Astrocyte of the spinal cord (primary cell): ENCODE measurements at places on chromosomes 11 and 22.

DNA sequence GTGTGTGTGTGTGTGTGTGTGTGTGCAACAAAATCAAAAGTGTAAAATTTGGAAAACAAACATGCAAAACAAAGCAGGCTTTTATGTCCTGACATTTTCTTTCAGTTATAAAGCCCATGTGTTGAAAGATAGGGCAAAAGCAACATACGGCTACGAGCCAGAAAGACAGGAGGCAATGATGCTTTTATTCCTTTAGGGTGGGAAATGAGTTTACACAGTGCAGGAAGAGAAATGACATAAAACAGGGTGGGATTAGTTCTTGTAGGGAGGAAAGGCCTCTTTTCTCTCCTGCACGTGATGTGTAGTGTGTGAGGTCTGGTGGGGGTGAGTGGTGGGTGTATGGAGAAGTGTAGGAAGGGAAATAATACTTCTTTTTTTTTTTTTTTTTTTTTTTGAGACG, 29.4 kb downstream of the IL18 start:
- no peak for DNase-seq

DNA sequence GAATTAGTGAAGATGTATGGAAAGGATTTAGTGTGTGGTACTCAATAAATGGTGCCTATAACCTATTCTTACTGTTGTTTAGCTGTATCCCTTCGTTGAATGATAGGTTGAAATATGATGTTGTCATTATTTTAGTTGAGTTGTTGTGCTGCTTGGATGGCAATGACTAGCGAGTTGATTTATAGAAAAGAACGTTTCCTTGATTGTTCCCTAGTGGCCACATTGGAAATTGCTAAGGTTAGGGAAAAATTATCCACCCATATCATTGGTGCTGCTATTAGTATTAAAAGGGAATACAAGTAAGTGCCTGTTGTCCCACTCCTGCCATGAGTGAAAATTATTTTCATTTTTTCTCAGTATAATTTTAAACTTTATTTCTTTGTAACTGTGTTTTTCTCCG, 14.5 kb downstream of the EMSY start:
- no peak for DNase-seq

GRCh38 chr11:39345834-39346442, 2113.5 kb downstream of the LRRC4C start:
- DNase-seq = no peak

DNA sequence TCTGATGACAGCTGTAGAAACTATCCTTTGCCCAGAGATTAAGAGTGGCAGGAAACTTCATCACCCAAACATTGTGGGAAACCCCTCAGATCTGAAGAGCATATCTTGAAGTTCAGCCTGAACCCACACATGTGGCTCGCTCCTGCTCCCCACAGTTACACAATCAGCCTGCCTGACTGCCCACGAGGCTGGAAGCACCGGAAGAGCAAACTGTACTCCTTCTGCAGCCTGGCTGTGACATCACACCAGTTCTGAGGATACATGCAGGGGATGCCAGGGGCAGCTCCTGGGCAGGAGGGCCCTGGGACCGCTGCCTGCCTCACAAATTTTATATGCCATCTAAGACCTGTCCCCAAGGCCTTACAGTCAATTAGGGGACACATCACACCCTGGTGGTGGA, 444.4 kb downstream of the BUD13 start:
- DNase-seq = no peak

DNA sequence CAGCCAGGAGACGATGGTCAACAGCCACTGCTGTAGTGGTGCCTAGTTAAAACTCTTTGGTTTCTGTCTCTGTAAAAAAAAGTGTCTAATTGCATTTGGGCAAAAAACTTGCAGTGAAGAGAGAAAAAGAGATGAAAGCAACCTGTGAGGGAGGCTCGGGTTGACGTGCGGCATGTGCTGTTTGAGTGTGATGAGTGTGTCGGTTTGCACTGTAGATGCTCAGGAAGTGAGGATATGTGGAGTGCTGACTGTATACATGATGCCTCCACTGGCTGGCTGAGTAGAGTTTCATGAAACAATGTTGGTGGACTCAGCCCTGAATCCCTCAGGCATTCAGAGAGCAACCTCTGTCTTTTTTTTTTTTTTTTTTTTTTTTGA, 4.3 kb upstream of the DGCR6L start:
- no peak for DNase-seq

DNA sequence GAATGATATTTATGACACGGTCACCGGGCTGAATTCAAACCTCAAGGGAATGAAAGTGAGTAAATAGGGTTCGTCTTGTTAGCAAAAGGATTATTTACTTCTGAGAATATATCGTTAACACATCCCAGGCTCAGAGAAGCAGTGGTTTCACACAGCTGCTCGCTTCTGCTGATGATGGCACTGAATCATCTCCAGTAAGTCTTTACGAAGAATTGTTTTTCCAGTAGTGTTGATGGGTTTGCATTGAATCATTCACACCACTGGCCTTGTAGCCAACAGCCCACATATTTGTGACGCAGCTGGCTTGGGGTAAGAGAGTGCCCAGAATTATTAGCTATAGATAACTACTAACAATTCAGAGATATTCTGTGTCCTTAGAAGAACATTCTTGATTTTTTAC, 236.3 kb downstream of the CADM1 start:
- no peak for DNase-seq

- DNase-seq = no peak
These were observed 7.5 kb upstream of the POLDIP3 start for GRCh38 chr22:42622061-42622710.

GRCh38 chr11:64800303-64801157, 2.5 kb downstream of the MAP4K2 start:
- DNase-seq = no peak

GRCh38 chr11:112637076-112637475, 324.1 kb upstream of the NCAM1 start:
- DNase-seq = no peak

GRCh38 chr11:288478-289397, at the start of gene PGGHG:
PGGHG (plus strand) TSS chr11:289126; CDS start chr11:289817, 691 bp downstream.
- DNase-seq = no peak

DNA sequence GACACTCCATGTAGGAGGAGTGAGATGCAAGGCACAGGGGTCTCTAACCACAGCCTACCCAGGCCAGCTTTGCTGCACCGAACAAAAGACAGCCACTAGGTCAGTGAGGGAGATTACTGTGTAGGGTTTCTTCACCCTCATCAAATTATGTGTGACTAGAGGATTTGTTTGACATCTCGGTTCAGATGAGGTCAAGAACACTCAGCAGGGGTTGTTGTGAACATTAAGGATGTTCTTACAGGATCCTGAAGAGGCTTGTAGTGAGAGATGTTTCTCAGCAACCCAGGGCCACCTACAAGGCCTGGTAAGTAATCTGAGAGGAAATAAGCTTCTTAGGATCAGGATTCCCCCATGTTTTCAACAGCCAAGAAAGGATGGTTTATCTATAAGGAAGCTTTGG, 202.1 kb downstream of the NXPE2 start:
- no peak for DNase-seq

DNA sequence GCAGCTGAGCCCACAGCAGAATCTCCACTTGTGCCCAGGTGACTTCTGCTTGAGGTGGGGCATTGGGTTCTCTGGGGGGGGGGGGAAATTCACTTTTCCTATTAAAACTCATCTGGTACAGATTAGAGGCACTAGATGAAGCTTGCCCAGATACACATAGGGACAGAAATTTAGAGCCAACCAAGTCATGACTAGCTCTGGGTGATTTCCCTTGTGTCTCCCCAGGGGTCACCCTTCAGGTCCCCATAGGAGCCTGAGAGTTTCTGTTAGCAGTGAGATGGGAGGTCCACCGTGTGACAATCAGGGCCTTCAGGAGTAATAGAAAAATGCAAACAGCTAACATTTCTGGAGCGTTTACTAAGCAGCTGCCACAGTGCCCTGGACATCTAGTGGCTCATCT, 77.0 kb downstream of the NAT10 start:
- DNase-seq = no peak

DNA sequence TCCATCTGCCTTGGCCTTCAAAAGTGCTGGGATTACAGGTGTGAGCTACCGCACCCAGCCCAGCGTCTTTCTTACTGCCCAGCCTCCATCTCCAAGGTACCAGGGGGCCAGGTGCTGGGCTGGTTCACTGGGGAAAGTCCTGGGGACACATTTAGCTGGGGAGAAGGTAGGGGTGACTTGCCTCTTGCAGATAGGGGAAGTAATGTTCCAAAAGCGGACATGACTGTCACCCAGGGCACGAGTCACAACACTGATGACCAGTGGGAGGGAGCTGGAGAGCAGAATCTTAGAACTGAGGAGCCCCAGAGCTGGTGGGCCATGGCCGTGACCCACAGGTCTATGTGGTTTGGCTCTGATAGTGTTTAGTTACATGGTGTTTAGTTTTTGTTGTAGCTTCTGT, 2.4 kb upstream of the SLC15A3 start:
- DNase-seq = no peak

GRCh38 chr11:6681505-6681904, 1.6 kb downstream of the MRPL17 start:
- DNase-seq = no peak

- DNase-seq = no peak
These were observed 67.0 kb upstream of the CCND1 start for GRCh38 chr11:69573761-69574607.

GRCh38 chr11:75816561-75817239, 1.7 kb downstream of the UVRAG start:
- DNase-seq = no peak

GRCh38 chr22:49008682-49009235, 818.9 kb downstream of the BRD1 start:
- no peak for DNase-seq

GRCh38 chr11:59207988-59208451, 4.7 kb downstream of the MPEG1 start:
- peak; percentile 77 for DNase-seq

DNA sequence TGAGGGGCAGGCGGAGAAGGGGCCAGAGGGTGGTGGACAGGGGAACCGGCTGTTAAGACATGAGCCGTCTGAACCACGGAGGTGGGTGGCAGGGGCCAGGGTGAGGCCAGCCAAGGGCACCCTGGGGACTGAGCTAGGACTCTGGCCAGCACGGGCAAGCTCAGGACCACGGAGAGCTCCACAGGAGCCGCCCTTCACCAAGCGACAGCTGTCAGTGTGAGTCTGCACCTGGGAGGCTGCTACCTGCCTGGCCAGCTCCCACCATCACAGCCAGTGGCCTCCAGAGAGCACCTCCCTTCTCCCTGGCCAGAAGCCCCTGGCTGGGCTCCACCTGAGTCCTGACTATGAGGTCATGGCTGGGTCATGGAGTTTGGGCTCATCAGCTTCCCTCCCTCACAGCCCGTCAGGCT, 21.6 kb downstream of the MGAT3 start:
- no peak for DNase-seq

DNA sequence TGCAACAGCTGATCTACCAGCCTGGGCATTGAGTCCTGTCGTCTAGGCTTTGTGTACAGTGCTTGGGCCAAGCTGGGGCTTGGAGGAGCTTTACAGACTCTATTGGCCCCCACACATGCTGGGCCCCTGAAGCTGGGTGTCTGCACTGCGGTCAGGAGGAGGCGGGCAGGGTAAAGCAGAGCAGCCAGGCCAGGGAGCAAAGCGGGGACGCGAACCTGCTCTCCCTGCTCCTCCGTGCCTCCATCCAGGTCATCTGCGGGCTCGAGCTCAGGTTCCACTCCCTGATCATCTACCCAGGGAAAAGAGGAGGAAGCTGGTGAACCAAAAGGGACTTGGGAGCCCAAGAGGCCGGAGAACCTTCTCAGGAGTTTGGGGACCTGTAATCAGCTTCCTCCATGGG, 27.0 kb downstream of the USH1C start:
- DNase-seq = no peak

- no peak for DNase-seq
These were observed 6.4 kb downstream of the SLC29A2 start for GRCh38 chr11:66365166-66365565.

GRCh38 chr11:88212300-88212699, 37.1 kb upstream of the RAB38 start:
- DNase-seq = no peak

GRCh38 chr22:39960791-39961746, 872 bp downstream of the TMA7B start:
- DNase-seq = peak; percentile 99

DNA sequence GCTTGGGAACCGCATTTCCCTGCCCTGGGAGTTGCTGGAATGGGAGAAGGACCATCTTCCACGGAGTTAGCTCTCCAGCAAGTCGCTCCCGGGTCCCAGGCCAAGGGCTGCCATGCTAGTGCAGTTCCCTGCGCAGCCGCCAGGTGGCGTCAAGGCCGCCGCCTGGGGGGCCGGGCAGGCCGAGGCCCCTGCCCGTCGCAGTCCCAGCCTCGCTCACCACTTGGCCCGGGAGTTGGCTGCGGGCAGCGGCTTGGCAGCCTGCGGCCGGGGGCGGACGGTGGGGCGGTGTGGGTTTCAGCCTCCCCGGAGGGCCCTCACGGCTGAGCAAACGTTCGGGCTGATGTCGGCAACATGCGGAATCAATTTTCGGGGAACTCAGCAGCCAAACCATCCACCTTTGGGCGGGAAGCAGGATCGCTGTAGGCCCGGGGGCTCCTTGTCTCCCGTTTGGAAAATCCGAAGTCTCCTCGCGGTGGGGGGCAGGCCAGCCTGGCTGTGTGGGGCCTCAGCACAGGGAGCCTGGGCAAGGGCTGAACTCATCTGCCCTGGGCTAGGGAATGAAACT, 415.1 kb downstream of the SOX6 start:
- DNase-seq = peak; percentile 35

- DNase-seq = no peak
These were observed 244.8 kb upstream of the FAT3 start for GRCh38 chr11:91979775-91980174.

DNA sequence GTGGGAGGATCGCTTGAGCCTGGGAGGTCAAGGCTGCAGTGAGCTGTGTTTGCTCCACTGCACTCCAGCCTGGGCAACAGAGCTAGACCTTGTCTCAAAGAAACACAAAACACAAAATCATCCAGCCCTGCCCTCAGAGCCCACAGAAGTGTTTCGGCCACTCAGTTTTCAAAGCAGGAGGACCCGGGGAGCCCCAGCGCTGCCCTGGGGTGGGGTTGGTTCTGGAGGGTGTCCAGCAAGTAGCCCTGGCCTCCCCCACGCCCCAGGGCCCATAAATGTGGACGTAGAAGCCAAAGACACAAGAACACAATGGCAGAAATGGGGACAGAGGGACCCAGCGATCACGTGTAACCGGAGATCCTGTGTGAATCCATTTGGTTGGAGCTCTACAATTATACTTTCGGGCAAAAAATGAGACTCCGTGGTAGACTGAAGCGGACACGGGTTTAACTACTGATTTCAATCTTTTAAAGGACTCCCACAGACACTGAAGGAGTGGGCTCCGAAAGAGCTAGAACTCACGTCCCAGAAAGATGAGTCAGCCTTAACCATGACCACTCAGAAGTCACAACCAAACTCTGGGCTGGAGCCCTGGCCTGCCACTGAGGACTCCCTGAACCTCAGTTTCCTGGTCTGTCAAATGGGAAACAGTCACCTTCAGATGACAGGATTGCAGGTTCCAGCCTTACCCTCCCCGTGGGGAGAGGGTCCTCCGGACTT, 9.0 kb upstream of the CYTH4 start:
- DNase-seq = peak; percentile 68
